ENCODE measurements at places on chromosomes 7 and 10.
A peak's percentile ranks its signal among the peaks of the same experiment; 100 is the strongest.

DNA sequence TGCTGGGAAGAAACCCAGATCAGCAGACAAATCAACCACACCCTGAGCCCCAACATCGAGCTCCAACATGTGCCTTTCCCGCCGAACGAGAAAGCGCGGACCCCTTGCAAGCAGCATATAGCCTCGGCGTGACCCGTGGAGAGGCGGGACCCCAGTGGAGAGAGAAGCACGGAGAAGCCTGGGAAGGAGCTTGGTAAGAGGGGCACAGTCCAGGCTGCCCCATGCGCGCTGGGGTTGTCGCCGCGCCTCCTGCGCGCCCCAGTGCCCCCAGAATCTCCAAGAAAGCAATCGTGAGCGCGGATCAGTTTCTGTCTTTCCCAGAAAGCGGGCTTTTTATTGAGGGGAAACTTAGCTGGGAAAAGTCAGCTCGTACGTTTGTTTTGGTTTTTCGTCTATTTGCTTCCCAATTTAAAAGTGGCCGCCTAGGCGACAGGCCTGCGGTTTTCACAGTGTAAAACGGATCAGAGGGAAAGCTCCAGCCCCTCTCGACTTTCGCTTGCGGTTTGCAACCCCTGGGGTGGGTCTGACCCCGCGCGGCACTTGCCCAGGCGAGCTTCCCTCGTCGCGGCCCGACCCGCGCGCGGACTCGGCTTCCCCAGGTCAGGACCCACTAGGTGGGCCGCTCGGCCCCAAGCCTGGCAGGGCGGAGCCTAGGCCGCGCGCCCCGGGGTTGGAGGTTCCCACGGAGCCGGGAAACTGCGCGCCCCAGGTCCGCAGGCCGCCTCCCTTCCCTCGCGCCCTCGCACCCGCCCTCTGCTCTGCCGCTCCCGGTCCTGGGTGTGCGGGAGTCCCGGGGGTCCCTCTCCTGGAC, 31.1 kb downstream of the SKIDA1 start:
- DNase-seq, result no peak

DNA sequence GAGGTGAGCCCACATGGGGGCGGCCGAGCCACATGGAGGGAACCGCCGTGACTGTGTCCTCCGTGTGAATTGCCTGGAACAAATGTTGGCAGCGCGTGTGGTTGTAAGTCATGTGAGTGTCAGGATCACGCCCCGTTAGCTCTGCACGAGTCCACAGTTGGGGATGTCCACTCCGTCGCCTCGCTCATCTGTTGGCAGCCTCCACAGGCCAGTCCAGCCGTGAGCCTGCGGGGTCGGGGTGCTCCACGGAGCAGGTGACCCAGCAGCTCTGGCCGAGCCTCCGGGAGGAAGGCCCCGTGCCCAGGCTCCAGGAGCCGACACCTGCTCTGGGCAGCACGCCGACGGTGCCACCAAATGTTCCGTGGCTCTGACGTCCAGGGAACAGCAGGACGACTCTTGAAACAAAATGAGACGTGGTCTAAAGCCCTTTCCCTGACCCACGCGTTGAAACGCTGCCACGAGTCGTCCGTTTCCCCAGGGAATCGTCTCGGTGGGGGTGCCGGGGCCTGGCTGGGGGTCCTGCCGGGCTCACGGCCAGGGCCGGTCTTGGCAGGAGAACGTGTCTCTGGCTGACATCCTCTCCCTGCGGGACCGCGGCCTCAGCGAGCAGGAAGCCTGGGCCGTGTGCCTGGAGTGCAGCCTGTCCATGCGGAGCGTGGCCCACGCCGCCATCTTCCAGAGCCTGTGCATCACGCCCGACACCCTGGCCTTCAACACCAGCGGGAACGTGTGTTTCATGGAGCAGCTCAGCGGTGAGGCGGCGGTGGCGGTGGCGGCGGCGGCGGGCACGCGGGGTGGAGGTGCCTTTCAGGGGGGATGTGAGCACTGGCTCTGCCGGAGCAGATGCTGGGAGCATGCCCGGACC, 7.0 kb downstream of the KNDC1 start:
- no peak for DNase-seq

GRCh38 chr10:59585046-59585700, 124.5 kb downstream of the SLC16A9 start:
- no peak for DNase-seq

DNA sequence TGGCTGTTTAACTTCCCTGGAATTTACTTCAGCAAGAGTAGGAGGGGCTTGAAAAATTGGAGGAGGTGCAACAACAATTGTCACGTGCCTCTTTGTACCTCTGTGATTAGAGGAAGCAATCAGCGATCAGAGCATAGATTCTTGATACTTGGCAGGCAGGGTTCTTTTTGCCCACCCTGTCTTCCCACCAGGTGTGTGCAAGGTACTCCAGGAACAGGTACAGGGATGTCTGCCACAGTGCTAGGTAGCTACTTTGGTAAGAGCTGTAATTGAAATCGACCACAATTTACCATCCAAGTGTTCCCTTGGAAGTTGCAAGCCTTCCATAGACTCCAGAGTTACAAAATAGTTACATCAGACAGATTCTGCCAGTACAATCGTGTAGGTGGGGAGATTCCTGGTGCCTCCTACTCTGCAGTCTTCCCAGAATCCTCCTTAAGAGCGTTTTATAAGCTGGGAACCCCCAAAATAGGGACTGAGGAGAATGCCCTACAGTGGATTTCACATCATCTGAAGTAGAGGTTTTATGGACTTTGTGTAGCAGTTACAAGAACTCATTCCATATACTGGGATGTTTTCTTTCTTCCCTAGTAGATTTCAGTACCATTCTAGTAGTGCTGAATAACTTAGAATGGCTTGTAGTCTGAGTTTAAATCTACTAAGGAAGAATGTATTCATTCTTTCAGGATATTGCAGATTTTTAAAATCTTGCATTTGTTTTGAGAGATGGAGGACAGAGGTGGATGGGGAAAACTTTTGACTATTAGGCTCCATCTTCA, 101.9 kb downstream of the EXOC4 start:
- no peak for DNase-seq

DNA sequence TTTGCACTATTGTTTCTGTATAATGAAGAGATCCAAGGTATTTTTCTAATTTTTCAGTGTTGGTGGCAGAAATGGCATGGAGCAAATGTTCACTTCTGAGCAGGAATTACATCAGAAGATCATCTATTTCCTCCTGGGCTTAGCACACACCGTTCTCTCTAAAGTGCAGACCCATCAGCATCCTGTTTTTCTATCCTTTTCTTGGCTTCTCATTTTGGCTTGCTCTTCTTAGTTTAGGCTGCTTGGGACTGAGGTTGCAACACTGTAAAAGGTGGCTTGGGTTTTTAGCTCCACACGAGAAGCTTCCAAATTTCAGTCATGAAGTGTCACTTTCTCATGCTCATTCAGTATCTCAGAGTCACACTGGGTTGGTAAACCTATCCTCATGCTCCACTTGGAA, 79.9 kb upstream of the SMIM30 start:
- no peak for DNase-seq

- no peak for DNase-seq
Measured at GRCh38 chr10:18164748-18165361, 24.6 kb downstream of the CACNB2 start.

- DNase-seq, result no peak
Measured at GRCh38 chr7:132919771-132920170, 162.1 kb downstream of the CHCHD3 start.

- no peak for DNase-seq
Measured at GRCh38 chr7:117143066-117143465, 179.8 kb downstream of the WNT2 start.

DNA sequence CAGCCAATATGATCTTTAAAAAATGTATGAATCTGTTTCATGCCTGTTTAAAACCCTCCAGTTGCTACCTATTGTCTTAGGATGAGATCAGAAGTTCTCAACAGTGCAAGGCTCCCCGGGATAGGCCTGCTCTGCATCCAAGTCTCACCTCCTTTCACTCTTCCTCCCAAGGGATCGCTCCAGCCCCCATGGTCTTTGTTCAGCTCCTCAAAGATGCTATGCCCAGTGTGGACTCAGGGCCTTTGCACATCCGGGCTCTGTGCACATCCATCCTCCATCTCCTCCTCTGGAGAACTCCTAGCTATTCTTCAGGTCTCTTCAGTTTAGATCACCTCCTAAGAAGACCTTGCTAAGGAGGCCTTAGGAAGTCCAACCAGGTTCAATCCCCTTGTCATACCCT, 82.7 kb upstream of the LEP start:
- DNase-seq, result no peak

DNA sequence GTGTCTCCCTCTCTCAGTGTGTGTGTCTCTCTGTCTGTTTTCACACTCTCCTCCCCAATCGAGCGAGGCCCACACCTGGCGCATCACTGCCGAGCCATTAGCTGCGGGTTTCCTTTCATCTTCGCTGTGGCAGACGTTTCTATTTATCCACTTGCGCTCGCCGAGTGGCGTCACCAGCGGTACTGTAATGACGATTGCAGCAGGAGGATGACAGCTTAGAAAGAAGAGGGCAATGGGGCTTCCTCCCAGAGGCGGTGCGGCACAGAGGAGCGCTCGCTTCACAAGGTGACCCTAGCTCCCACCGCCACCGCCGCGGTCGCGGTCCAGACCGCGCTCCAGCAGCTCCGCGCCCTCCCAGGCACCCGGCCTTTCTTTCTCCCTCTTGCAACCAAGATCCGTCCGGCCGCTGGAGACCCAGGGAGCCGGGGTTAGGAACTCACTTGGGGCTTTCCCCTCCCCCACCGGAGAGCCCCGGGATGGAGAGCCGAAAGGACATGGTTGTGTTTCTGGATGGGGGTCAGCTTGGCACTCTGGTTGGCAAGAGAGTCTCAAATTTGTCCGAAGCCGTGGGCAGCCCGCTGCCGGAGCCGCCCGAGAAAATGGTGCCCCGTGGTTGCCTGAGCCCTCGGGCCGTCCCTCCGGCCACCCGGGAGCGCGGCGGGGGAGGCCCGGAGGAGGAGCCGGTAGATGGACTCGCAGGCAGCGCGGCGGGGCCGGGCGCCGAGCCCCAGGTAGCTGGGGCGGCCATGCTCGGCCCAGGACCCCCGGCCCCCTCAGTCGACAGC, at the start of gene EVX1:
Gene EVX1, plus strand, starts transcription at position 248 of the 785 bp plus-strand sequence. Its CDS starts 229 bp downstream, at position 477.
- peak; percentile 9 for DNase-seq

- no peak for DNase-seq
Measured at GRCh38 chr7:131255242-131255641, 72.4 kb upstream of the MKLN1 start.

GRCh38 chr7:7746458-7746857, 28.1 kb upstream of the RPA3 start:
- DNase-seq, result no peak

DNA sequence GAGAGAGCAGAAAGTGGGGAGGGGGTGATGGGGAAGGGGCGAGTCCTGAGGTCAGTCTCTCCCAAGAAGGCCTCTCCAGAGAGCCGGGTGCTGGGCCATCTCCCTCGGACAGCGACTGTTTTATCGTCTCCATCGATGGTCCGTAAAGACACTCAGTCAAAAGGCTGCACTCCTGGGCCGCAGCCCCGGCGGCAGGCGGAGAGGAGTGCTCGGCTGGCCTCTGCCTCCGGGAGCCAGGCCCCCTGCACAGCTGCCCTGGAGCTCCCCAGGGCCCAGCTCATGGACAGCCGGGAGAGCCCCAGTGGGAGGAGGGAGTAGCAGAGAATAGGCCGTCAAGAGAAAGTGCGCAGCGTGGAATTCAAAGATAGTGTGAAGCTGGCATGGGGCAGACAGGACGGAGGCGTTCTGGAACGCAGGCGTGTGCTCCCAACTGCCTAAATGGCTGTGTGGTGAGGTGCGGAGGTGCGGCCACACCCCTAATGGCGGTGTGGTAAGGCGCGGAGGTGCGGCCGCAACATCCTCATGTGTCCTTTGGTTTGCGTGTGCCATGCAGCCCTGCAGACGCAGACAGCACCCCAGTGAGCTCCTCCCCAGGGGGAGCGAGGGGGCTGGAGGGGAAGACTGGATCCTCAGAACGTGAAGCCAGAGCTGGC, 477.5 kb upstream of the FOXK1 start:
- DNase-seq, result peak; percentile 19

DNA sequence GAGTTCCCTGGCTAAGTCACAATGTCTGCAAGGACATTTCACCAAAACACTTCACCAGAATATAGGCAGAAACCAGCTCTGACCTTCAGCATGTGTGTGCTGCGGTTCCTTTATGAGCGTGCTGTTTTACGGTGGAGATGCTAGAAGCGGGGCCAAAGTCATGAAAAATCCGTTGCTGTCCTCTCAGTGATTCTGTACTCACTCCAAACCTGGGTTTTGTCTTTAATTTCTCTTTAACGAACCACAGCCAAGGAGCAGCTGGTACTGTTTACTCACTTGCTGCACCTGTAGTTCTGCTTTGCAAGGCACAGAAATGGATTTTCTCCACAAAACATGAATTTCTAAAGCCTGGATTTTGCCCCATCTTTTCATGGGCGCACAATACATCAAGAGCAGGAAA, 639.9 kb downstream of the PHTF2 start:
- no peak for DNase-seq

- no peak for DNase-seq
Measured at GRCh38 chr10:130740915-130741750, 570.4 kb downstream of the TCERG1L start.

DNA sequence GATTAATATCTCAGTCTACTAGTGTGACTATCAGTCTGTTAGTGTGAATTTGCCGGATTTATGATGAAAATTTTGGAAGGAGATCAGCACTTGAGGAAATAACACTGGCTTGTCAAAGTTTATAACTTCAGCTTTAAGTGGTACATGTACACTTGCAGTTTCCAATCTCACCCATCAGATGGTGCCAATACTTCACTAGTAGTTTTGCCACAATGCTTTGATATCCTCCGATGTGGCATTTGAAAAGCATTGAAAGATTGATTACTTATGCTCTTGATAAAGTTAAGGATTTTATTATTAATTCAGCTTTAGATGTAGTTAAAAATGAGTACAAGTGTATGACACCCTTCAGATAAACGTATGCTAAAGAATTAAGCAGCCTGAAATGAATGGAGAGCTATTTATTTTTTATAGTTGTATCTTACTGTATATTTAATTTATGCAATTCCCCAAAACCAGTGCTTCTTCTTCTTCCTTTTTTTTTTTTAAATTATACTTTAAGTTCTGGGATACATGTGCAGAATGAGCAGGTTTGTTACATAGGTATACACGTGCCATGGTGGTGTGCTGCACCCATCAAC, 98.2 kb downstream of the ANLN start:
- no peak for DNase-seq

DNA sequence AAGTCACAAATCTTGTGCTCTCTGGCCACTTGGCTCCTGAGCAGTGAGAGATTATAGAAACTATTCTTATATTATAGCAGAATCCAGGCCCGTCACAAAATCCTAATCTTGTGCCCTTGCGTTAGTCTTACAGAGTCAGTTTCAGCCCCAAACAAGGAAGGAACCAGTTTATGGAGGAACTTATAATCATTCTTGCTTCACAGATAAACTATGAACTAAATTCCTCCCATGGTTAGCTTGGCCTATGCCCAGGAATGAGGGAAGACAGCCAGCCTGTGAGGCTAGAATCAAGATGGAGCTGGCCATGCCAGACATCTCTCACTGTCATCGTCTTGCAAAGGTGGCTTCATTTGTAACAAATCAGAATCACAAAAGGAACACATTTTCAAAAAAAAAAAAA, 199.7 kb upstream of the PITRM1 start:
- DNase-seq, result no peak
